NCI-H2081 treated with DMSO at 0.1 percent for 48 hours (cell line): ENCODE measurements at places on chromosomes 7 and 10.
A peak's percentile ranks its signal among the peaks of the same experiment; 100 is the strongest.

DNA sequence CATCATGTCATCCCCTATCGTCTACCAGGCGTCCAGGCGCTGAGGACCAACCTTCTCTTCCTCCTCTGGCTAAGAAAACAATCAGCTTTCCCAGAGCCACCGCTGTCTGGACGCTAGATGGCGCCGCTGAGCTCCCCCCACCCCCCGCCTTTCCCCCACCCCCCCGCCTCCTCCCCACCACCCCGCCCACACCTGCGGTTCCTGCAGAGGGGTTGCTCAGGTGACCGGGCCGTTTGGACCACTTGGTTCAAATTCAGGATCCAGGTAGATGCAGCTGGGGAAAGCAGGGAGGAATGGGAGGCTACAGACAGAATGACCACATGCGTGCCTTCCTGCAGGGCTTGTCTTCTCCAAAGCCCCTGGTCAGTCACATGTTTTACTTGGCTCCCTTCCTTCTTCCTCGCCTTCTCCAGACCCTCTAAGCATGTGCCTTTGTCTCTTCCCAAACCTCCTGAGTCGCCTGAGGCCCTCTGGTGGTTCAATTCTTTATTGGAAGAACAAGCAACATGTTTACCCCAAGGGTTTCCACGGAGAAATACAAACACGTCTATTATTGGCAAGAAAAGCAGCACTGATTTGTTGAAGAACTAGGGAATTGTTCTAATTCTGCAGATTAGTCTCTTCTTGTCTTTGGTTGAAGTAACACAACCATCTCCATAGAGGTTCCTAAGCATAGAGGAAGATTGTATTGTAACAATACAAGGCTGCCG lies 24.7 kb downstream of the AOC1 start:
- peak; percentile 74 for DNase-seq

DNA sequence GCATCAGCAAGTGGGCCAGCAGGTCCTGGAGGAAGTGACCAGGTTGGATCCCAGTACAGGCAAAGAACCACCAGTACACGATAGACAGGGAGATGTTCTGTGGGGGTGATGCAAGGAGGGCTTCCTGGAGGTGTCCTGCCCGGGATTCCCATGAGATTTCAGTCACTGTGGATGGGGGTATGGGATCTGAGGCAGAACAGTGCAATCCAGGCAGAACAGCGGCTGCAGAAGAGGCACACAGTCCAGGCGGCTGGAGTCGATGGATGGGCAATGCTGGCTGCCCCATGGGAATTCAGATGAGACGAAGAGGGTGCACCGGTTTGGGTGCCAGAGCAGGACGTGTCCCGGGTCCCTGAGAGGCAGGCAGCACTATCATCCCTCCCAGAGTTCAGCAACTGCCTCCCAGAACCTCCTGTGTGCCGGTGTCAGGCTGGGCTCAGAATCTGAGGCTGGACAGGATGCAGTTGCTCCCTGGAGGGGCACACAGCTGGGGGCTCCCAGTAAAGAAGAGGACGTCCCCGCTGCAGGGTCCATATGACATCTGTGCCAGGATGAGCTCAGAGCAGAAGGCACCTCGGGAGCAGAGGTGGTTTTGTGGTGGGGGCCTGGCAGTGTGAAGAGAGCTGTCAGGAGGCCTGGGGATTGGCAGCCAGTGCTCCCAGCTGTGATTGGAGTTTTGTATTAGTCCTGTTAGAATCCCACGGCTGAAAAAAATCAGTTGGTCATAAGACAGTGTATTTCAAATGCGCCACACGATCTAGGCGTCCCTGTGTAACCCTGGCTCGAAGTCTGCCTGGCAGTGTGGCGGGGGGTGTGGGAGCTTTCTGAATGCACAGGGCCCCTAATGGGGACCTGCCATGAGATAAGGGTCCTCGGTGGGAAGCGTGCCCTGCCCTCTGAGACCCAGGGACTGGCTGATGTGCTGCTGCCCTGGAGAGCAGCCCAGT lies 3.2 kb downstream of the KNDC1 start:
- DNase-seq, result no peak

DNA sequence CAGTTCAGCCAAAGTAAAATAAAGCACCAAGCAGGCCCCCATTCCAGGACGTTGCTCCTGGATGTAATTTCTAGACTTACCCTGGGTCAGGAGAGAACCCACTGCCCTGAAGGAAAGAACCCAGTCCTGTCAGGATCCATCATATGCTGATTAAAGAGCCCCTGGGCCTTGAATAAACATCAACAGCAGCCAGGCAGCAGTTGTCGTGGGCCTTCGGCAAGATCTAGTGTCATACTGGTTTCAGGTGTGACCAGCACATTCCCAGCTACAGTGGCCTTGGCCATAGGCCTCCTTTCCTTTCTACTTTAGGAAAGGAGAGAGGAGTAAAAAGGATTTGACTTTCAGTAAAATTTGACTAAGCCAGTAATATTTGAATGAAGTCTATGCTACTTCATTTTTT lies 289.1 kb upstream of the CACNA2D1 start:
- no peak for DNase-seq

DNA sequence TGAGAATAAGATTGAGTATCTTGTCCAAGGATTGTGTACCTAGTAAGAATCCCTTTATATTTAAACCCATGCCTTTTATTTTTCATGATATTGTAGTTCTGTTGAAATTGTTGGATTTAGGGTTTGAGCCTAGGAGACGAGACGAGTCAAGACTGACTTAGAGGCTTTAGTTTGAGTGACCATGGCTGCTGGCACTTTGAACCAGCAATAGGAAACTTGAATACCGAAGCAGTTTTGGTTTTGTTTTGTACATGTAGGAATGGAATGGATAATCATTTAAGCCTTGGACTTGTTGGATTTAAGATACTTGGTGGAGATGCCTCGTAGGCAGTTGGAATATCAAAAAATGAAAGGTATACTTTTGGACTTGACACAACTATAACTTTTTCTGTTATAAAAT lies 229.0 kb downstream of the BICC1 start:
- DNase-seq, result no peak

GRCh38 chr7:108093341-108093740 lies 36.8 kb downstream of the LAMB4 start:
- no peak for DNase-seq

DNA sequence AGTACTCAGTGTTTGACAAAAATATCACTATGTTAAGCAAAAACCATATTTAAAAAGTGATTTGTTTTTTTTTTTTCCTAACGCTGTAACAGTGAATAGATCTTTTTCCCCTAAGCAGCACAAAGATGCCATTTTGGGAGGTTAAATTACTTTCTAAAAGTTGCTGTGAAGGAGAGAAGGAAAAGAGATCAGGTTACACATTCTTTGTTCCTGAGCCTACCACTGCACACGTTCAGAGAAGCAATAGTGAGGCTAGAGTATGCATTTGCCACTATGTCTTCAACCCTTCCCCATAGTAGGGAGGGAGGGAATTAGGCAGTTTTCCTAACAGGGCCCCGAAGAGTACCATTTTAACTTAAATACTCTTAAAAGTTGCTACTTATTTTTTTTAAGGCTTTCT lies 38.9 kb downstream of the BMPR1A start:
- DNase-seq, result no peak

GRCh38 chr10:73873142-73873837 lies 1.1 kb downstream of the CAMK2G start:
- no peak for DNase-seq

GRCh38 chr10:28545967-28546644 lies 13.2 kb downstream of the WAC start:
- no peak for DNase-seq

- DNase-seq, result no peak
These were observed 3.7 kb downstream of the TRIL start for GRCh38 chr7:28954471-28954870.

DNA sequence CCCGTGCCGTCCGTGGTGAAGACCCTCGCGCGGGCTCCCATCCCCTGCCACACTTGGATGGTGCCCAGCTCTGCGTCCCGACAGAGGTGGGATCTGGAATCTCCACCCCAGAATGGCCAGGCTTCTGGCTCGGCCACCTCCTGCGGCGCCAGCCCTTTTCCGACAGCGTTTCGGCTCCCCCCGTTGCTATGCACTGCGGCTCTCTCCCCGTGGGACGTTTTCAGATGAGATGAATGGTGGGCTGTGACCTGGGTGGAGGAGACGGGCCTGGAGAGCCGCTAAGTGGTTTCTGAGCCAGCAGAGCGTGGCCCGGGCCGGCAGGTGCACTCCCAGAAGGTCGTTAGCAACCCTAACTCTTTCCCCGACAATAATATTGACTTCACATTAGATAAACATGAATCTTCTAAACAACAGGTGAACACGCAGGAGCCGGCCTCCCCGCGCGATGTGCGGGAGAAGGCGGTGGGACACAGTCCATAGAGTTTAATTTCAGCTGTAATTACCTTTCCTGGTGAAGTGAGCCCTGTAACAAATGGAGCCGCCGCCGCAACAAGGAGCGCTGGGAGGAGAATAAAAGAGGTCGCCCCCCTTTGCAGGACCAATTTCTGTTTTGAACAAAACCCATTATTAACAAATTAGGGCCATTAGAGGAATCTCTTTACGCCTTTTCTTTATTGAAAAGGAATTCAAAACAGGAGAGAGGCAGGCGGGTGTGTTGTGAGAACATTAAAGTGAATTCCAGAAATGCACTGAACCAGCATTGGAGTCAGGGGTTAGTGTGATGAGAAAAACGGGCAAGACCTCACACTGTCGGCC lies 294.3 kb upstream of the PFKP start:
- no peak for DNase-seq

DNA sequence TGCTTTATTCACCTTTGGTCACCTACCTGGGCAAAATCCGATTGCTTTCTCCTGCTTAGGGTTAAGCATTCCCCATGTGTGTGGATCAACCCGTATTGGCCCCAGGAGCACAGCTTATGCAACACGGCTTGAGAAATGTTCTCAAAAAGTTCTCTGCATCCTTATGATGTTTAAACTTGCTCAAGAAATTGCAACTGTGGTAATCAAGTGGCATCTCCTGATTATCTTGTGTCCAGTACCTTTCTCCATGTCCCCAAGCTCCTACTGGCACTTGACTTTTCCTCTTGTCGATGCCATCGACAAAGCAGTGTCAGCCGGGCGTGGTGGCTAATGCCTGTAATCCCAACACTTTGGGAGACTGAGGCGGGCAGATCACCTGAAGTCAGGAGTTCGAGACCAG lies 4.7 kb upstream of the PKD2L1 start:
- DNase-seq, result no peak

GRCh38 chr7:158000160-158000559 lies 587.5 kb downstream of the PTPRN2 start:
- no peak for DNase-seq

DNA sequence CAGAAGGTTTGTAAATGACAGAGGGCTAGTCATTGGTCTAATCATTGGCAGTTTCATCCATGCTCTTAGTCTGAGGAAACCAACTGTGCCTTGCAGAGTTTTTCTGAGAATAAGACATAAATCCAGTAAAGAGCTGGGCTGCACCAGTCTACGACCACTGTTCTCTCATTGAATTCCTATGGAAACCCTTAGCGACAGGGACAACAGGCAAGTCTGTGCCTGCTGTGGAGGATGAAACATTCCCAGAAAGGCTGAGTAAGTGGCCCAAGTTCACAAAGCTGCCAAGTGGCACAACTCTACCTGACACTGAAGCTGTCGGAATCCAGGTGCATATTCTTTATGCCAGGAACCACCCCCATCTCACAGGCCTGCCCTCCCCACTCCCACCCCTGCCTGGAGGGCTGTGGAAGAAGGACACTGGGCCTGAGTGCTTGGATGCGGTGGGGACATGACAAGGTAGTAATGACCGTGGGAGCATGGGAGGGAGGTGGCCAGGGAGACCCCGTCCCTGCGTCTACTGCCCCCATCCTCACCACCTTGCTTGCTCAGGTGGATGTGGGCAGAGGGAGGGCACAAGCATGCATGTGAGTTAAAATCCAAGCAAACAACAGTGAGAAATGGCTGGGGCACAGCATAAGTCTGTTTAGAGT lies 58.0 kb downstream of the VSTM4 start:
- DNase-seq, result no peak

DNA sequence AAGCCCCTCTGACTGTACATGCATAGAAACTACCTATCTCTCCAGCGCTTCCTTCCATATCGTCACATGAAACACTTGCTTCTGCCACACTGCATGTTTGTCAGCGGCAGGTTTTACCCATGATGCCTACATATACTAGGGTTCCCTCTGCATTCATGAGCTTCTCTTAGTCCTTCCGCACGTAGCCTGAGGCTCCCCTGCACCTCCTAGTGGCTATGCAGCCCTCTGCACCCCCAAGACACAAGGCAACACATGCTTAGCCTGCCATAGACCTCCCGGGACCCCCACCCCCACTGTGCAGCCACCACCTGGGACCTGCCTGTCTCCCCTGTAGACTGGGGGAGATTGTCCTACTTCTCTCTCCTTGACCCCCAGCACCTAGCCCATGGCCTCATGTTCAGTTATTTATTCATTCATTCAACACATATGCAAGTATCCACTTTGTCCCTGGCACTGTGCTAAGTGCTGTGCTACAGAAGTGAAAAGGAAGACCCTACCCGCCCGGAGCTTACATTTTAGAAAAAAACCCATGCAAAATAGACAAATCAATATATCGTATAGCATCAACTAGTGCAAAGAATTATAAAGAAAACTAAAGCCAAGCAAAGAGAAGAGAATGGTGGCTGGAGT lies 23.5 kb downstream of the TMEM273 start:
- no peak for DNase-seq

GRCh38 chr7:159031135-159031701 lies 113.4 kb downstream of the VIPR2 start:
- DNase-seq, result no peak

DNA sequence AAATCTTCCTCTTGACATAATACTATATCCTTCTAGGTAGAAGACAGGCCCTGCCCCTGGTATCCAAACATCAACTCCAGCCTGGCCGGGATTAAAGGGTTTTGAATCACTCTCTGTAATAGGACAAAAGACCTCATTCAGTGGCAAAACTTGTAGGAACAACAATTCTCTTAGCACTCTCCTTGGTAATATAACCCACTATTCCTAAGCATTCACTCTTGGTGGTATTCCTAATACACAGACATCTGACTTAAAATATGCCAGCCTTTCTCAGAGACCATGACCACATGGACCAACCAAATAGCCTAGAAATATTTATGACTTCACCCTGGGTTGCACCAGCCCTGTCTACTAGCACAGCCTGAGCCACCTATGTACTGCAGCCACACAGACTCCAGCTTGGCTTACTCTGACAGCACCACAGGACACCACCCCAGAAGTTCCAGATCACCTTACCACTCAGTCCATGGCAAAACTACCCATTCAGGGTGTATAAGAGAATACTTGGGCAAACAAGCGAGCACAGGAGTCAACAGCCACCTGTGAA lies 244.9 kb upstream of the NEBL start:
- no peak for DNase-seq

GRCh38 chr10:123213192-123213591 lies 59.0 kb downstream of the BUB3 start:
- DNase-seq, result no peak

GRCh38 chr7:77811516-77812289 lies 13.1 kb downstream of the PHTF2 start:
- DNase-seq, result no peak

GRCh38 chr7:92669616-92670165 lies 79.5 kb upstream of the FAM133B start:
- DNase-seq, result no peak

GRCh38 chr10:107043461-107043860 lies 121.0 kb downstream of the SORCS1 start:
- no peak for DNase-seq
